ENCODE measurements at places on chromosomes 7 and 10.

GRCh38 chr7:47149208-47149839 lies 432.6 kb downstream of the TNS3 start:
- DNase-seq: no peak

- DNase-seq: no peak
These were observed 17.0 kb upstream of the LFNG start for GRCh38 chr7:2502647-2502966.

DNA sequence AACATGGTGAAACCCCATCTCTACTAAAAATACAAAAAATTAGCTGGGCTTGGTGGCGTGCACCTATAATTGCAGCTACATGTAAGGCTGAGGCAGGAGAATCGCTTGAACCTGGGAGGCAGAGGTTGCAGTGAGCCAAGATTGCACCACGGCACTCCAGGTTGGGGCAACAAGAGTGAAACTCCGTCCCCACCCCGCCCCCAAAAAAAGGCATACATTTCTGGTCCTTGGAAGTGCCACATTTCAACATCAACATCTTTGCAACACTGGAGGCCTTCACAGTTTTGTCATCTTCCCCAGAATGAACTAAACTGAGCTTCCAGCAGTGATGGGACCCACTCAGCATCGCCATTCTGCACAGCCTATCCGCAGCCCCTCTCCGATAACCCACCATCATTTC lies 36.6 kb downstream of the FAM53B start:
- DNase-seq: no peak

DNA sequence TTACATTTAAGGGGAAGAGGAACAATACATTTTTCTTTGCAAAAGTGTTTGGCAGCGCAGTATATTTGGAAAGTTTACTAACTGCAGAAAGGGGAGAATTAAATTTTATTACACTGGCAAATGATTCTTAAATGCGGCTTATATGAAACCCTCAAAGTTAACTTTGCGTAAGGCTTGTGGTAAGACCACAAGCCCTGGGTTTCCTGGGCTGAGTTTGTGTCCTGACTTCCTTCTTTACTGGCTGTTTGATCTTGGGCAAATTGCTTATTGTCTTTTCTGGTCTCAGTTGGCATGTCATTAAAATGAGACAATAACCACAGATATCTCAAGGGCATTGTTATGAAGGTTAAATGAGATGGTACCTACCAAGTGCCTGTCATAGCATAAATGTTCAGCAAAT lies 106.8 kb downstream of the GLRX3 start:
- no peak for DNase-seq

DNA sequence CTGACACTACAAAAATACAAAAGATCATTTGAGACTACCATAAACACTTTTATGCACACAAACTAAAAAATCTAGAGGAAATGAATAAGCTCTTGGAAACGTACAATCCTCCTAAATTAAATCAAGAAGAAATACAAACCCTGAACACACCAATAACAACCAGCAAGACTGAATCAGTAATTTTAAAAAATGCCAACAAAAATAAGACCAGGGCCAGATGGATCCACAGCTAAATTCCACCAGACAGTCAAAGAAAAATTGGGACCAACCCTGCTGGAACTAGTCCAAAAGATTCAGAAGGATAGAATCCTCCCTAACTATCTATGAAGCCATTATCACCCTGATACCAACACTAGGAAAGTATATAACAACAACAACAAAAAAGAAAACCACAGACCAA lies 277.4 kb downstream of the AGMO start:
- DNase-seq: no peak

DNA sequence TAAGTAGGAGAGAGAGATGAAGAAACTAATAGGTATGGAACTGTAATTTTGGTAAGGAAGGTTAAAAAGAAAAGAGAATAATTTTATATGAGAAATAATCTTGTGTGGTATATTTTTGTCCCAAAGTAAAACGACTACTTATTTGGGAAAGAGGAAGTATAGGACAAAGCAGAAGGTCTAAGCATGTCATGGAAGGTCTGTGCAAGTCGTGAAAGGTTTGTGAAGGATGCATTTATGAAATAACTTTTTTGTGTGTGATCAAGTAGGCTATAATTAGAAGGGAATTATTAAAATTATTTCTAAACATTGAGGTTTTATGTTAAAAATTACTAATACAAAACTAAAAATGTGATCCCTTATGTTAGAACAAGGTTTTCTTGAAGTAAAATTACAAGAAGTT lies 63.3 kb downstream of the ZNF783 start:
- DNase-seq: no peak

GRCh38 chr7:101342892-101343291 lies 19.8 kb upstream of the COL26A1 start:
- DNase-seq: no peak

GRCh38 chr7:28364082-28364481 lies 48.2 kb upstream of the CREB5 start:
- no peak for DNase-seq

- DNase-seq: no peak
These were observed 203.7 kb downstream of the DIP2C start for GRCh38 chr10:485776-486175.

- no peak for DNase-seq
These were observed 45.6 kb downstream of the ZNF438 start for GRCh38 chr10:30986053-30986555.

DNA sequence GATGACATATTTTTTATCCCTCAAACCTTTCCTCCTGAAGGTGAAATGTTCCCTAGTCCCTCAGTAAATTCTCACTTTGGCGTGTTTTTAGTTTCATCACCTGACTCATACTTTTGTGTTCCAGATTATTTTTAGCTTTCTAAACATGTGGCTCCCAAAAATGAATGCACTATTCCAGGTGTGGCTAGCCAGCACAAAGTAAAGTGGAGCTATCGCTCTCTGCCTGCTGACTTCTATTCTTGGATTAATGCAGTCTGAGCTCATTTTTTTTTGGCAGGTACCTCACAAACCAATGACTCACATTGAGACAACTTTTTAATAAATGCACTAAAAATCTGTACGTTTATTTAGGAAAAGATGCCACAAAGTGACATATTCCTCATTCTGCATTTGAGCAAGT lies 58.8 kb upstream of the LANCL2 start:
- no peak for DNase-seq

- no peak for DNase-seq
These were observed 512 bp downstream of the FAM24B start for GRCh38 chr10:122878799-122879338.

DNA sequence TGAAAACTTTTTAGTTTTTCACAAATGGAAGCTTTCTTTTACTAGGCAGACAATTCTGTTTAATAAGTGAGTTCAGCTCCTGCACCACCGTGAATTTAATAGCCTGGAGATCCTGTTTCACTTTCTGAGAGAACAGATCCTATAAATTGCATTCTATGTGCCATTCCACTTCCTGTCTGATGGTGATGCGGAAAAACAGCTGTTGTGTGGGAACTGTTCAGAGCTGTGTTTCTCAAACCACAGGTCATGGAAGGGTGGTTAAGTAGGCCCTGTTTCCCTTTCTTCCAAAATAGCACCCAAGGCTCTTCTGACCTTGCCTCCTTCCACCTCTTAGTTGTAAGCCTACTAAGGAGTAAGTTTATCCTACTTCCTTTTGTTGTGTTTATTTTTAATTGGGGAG lies 97.2 kb upstream of the DKK1 start:
- DNase-seq: no peak

GRCh38 chr7:66321283-66321682 lies 116.1 kb downstream of the TPST1 start:
- DNase-seq: no peak

GRCh38 chr10:25811052-25811685 lies 122.9 kb upstream of the MYO3A start:
- DNase-seq: no peak

- no peak for DNase-seq
These were observed 203.1 kb upstream of the VSTM2A start for GRCh38 chr7:54339073-54339472.

DNA sequence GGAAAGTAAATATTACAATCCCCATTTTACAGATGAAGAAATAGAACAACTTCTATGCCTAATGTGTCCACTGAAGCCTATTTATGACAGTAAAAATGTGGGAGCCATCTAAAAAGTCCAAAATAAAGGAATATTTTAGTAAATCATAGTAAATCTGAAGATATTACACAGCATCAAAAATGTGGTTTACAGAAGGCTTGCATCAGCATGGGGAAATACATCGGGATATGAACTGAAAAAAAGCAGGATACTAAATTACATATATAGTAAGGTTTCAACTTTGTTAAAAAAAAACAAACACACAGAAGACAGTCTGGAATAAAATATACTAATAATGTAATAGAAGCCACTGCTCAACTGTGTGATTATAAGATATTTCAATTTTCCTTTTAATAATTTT lies 20.8 kb downstream of the CPA1 start:
- no peak for DNase-seq

DNA sequence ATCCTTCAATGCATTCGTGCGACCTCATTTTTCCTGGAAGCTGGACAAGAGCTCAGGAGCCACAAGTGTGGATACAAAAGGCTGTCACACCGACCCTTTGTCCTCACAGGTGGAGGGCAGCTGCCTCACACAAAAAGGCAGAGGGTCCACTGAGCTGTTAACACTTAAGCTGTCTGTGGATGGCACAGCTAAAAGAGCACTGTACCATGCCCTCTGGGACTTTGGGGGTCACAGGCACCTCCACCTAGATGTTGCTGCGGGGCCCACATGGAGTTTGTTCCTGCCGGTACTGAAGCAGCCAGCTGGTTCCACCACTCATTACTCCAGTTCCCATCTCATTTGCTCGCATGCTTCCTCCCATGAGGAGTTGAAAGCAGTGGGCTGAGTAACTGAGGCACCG lies 57.0 kb downstream of the STRA8 start:
- DNase-seq: no peak

GRCh38 chr10:123236126-123236525 lies 81.9 kb downstream of the BUB3 start:
- DNase-seq: no peak

- DNase-seq: no peak
These were observed 165.2 kb upstream of the CELF2 start for GRCh38 chr10:10852464-10852863.

DNA sequence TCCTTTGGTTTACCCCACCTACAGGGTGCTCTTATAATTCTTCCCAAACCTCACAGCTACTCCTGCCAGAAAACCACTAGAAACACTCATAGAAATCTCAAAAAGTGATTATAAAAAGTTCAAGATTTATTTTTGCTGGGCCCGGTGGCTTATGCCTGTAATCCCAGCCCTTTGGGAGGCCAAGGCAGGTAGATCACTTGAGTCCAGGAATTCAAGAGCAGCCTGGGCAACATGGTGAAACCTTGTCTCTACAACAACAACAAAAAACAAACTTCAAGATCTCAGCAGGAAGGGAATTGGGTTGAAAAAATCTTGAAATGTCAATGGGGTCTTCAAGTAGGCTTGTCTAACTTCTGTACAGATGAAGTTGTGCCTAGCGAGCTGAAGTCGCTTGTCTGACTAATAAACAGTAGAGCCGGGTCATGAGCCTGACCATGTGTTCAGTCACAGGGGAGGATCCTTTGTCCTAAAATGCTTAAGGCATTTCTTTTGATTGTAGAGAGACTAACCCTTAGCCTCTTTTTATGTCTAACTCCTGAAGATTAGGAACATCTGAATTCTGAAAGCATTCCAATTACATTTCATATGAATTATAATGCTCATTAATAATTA lies 124.6 kb downstream of the NOC3L start:
- no peak for DNase-seq

DNA sequence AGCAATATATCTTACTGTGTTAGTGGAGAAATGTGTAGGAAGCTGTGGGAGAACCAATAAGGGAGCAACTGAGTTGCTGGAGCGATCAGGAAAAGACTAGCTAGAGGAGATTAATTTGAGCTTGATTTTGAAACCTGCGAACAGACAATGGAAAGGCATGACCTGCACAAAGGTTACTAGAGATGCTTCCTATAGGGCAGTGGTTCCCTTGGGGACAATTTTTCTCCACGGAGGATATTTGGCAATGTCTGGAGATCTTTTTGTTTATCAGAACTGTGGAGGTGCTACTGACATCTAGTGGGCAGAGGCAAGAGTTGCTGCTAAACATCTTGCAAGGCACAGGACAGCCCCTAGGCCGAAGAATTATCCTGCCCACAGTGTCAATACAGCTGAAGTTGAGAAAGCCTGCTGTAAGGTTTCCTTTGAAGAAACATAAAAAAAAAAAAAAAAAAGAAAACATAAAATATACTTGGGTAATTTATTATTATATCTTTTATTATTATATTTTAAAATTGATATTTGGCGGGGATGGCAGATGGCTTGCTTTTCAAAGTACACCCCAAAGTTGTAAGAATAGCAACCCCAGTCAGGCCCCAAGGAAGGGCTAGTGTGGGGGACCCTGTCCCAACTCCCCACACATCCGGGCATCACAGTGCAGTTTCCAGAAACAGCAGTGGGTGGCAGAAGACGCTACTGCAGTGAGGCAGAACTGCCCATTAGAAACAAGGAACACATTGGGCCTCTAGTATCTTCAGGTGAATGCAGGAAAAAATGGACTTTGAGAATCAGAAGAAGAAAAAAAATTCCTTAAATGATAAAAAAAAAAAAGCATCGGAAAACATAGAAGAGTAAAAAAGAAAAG lies 481.6 kb downstream of the SH2D4B start:
- DNase-seq: no peak

DNA sequence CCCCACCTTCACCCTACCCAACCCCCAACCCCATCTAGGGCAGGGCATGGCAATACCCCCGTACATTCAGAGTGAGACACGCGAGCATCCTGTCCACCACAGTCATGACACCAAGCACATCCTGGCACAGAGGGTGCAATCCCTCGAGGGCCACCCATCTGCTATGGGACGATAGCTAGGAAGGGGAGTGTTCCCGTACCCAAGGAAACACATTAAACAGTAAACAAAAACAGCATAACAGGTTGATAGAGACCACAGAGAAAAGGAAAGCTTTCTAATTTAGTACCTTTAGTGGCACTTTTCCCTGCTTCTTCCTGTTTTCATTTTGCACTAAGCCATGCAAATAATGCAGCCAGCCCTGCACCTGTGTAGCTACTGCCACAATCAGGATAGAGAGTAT lies 2.3 kb upstream of the SMKR1 start:
- DNase-seq: no peak

DNA sequence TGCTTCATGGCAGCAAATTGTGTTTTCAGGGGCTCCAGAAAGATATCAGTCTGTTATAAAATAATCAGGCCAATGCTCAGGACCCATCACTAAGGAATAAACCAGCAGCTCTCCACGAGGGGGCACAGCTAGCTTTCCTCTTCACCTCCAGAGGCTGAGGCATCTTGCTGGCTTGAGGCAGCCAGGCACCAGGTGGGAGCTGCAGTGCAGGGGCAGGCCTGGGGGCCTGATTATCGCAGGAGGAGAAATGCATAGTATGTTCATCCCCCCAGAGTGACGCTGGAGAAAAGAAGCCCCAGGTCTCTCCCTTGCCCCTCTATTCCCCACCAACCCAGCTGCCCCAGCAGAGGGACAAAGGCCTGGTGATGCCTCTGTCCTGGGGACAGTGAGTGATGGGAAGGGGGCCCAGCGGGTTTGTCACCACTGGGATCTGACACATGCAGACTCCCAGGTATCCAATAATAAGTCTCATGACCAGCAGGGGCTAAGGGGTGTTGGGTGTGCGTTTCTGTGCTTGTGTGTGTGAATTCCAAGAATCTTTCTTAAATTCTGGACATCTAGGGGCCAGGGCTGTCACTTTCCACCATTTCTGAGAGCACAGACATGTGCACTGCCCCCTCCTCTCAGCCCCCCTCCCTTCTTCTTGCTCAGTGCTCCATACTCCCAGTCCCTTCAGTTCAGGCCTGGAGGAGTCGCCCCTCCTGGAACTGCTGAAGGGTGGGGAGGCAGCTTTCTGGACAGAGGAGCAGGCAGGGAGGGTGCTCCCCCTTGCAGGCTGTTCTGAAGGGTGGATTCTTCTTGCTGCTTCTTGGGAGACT lies 128.1 kb upstream of the FAM20C start:
- no peak for DNase-seq
